ENCODE measurements at places on chromosomes 7 and 10.

DNA sequence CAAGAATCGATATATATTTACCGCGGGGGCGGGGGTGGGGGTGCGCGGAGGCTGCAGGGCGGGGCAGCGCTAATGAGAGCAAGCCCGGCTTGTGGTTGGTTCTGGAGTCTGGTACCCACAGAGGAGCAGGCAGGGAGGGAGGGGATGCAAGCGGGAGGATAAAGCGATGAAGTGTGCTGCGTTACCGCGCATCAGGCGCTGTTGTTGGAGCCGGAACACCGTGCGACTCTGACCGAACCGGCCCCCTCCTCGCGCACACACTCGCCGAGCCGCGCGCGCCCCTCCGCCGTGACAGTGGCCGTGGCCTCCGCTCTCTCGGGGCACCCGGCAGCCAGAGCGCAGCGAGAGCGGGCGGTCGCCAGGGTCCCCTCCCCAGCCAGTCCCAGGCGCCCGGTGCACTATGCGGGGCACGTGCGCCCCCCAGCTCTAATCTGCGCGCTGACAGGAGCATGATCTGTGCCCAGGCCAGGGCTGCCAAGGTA is at the start of gene HECW1:
TSS of gene HECW1 (plus strand) at position 189 of the 482 bp plus-strand sequence. CDS start 131,259 bp downstream, outside the sequence.
- no peak for DNase-seq

GRCh38 chr10:17229016-17229716 is 1.1 kb downstream of the VIM start:
- peak; percentile 98 for DNase-seq

DNA sequence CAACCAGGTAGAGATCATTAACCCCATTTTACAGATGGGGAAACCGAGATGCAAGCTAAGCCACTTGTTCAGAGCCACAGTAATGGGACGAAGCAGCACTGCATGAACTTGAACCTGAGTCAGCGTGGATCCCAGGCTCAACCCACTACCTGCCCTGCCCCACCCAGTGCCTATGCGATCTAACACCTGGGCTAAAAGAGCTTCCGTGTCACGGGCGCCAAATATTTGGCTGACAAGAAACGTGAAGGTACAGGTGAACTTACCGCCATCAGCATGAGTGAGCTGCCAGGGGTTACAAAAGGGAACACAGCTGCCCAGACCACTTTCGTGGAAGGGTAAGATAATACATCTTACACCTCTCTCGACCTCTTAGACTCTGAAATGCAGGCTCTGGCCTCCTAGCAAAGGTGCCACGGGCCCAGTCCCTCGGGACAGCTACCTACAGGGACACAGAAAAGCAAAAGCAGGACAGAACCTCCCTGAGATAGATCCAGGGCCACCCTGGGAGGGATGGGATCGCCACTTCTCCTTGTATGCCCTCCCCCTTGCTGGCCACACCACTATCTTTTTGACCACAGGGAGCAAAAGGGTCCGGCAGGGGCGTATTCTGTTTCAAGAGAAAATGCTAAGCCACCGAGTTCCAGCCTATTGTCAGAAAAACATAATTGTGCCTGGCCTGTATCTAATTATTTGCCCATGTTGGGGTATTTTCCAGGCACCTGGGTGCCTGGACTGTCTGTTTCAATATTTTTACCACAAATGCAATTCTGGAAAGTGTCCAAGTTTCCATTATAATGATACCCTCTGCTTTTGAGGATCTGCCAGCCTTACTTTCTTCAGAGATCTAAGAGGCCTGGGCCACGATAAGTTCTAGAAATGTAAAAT is 6.4 kb downstream of the CHST15 start:
- DNase-seq = no peak

- DNase-seq = peak; percentile 81
Observed at GRCh38 chr7:132472463-132473120, 103.7 kb downstream of the PLXNA4 start.

DNA sequence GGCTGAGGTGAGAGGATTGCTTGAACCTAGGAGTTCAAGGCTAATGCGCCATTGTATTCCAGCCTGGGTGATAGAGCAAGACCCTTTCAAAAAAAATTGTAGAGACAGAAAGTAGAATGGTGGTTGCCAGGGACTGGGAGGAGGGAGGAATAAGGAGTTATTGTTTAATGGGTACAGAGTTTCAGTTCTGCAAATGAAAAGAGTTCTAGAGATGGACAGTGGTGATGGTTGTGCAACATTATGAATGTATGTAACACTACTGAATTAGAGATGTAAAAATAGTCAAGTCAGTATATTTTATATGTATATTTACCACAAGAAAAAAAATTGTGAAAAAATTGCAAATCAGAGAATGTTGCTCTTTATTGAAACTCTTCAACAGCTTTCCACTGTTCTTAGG is 266.5 kb upstream of the NPY start:
- no peak for DNase-seq

- DNase-seq = peak; percentile 94
Observed at GRCh38 chr10:72730479-72730878, 38.5 kb downstream of the MCU start.

- peak; percentile 26 for DNase-seq
Observed at GRCh38 chr7:157405914-157406810, 69.4 kb downstream of the DNAJB6 start.

GRCh38 chr7:32273297-32273696 is 203.1 kb upstream of the PDE1C start:
- no peak for DNase-seq

GRCh38 chr7:127776776-127777386 is 124.9 kb downstream of the SND1 start:
- peak; percentile 96 for DNase-seq

DNA sequence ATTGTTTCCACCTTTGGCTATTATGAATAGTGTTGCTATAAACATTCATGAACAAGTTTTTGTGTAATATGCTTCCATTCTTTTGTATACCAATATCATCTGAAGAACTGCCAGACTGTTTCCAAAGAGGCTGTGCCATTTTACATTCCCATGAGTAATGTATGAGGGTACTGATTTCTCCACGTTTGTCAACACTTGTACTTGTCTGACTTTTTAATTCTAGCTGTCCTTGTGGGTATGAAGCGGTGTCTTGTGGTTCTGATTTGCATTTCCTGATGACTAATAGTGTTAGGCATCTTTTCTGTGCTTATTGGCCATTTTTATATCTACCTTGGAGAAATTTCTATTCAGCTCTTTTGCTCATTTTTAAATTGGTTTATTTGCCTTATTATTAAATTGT is 52.8 kb downstream of the LSMEM1 start:
- DNase-seq = no peak

DNA sequence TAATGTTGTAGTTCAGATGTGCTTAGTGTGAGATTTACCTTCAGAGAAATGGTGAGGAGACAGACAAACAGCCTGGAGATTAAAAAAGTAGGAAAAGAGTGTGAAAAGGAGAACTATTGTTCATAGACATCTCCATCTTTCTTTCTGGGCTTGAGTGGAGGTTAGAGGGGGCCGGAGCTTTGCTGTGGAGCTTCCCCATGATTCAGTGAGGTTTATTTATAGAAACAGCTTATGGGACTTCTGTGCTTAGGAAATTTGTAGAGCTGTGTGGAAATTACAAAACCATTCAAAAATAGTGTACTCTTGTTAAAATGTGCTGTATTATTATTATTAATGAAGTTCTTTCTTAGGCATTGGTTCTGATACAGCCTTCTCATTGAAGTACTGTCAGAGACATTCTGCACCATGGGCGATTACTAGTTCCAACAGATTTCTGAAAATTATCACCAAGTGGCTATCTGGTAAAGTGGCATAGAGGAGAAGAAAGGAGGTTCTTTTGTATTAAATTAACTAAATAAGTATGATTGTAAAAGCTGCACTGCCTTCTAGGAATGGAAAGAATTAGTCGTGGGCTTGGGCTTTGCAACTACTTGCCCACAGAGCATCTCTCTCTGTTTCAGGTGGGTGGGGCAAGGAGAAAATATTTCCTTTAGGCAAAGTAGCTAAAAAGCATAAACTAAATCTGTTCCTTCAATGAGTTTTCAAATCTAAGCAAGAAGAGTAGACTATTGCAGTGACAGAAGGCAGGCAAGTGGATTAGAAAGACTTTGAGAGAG is 8.7 kb upstream of the TCAF1 start:
- no peak for DNase-seq

DNA sequence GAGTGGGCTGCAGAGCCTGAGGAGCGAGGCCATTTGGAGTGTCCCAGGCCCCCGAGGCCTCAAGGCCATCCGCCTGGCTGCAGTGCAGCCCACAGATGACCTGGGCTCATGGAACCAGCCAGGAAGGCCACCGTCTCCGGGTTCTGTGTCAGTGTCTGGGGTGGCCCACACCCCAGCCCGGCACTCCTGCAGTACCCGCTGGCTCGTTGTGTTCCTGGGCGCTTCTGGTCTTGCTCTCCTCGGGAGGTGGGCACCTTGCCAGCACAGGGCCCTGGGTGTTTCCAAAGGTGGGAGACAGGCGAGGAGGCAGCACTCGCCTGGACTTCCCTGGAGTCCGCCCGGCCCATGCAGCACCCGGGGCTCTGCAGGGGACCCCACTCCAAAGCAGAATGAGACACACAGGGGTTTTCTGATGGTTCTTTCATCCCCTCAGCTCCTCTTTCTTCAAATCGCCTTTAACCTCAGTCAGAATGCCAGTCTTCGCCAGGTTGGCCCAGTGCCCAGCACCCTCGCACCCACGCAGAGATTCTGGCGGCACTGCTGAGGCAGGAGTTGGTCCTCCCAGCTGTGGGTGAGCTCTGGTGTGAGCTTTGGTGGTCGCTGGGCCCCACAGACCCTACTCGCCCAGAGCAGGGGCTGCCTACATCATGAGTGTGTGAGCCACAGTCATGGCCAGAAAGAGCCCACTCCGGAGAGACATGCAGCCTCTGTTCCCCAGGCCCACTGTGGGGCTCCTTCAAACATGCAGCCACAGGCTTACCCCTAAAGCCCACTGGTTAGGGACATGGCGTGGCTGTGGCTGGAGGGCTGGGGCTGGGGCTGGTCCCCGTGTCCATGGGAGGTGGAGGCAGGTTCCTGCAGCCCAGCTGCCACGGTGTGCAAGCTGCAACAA is 155.7 kb downstream of the EBF3 start:
- DNase-seq = no peak

GRCh38 chr7:143487566-143487965 is 9.9 kb downstream of the TAS2R41 start:
- peak; percentile 56 for DNase-seq
